ENCODE measurements at places on chromosomes 3 and 15.
A peak's percentile ranks its signal among the peaks of the same experiment; 100 is the strongest.

DNA sequence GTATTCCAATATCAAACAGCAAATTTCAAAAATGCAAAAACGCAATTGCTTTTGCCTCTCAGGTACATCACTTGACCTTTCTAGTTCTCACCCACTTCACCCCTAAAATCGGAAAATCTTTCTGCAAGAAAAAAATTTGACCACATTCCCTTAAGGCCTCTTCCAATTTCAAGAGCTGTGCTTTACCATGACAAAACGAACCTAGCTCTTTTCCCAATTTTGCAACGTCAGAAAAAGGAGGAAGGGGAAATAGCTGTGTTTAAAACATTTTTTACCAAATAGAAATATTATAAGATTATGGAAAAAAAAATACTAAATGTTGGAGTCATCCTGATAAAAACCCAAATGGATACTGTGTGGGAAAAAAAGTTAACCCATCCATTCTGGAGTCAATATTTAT lies 1.1 kb upstream of the NR2C2 start:
- peak; percentile 42 for DNase-seq

GRCh38 chr3:67661089-67661488 lies 6.7 kb upstream of the SUCLG2 start:
- no peak for DNase-seq

DNA sequence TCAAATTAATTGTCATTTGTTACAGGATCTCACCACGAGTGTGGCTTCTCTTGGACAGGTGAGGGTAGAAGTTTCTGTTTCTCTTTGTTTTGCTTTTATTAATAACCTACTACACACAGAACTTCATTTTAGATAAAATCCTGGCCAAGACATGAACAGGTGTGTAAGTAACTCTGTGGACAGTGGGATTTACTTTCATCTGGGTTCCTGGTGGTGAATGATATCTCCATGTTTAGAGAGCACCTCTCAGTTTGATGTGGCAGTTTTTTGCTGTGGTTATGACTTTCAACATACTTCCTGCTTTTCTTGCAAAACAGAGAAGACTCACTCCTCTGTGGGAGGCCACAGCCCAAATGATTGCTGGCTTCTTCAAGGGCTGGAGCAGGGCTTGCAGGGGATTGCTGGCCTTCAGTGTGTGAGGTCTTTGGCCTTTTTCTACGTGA lies 71.1 kb upstream of the XCR1 start:
- peak; percentile 89 for DNase-seq

DNA sequence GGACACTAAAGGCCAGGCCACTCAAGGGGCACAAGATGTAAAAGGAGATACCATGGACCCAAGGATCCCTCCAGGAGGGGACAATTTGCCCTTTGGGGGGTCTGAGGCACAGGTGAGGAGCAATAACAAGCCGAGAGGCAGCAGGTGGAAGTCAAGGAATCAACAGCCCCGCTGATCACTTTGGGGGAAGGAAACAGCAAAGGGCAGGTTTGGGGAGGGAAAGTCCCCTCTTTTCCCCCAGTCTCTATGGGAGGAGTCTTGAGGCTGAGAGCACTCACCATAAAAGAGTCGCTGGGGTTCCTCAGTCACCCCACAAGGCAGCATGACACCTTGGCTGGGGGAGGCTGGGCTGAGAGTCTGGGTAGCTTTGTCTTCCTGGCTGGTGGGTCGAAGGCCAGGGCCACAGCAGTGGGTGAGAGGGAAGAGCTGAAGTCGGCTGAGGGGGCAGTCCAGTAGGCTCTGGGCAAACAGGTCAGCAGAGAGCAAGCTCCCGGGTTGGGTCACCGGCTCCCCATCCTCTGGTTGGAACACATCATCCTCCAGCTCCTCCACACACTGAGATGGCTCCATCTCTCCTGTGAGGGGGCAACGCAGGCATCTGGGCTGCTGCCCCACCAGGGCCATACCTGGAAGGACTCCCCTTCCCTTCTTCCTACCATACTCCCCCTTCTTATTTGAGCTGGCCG lies 3.0 kb downstream of the BMF start:
- peak; percentile 68 for DNase-seq

DNA sequence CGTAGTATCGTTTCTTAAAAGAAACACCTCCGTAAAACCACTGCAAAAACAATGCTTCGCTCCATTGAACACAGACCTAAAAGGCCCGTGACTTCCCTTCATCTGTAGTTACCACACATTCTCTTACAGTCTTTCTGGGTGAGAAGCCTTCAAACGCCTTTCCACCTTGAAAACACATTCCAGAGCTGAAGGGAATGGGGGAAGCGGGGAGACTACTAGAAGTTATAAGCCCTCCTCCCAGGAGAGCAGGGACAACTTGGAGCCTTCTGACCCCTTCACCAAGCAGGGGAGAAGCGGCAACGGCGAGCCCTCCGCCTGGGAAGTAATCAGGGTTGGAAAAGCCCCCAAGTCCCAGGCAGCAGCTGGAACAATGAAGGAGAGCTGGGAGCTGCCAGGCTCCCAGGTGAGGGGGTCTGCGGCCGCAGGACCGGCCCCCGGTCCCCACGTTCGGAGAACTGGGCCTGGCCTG lies 461 bp downstream of the SECISBP2L start:
- peak; percentile 51 for DNase-seq

- no peak for DNase-seq
These were observed 687.9 kb downstream of the SQOR start for GRCh38 chr15:46322753-46323152.

- DNase-seq, result peak; percentile 79
These were observed at the start of gene SEMA3G for GRCh38 chr3:52444860-52445793. SEMA3G (minus strand) TSS chr3:52445103; CDS start chr3:52445027, 76 bp downstream.

GRCh38 chr3:15151166-15151565 lies 52.2 kb upstream of the RBSN start:
- DNase-seq, result no peak

DNA sequence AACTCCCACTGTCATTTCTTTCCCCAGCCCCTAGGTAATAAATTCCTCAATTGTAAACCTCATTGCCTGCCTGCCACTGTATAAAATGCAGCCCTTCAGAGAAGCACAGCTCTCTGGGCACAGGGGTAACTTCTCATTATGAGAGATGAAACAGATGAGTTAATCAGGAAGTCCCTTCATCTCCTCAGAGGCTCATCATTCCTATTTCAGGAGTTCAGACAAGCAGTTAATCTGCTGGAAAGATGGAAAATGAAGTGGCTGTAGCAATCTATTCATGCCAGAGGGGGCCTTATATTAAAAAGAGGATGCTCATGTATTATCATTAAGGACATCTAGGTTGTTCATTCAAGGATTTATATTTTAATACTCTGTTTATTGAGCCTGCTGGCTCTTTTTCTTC lies 519.5 kb upstream of the LMCD1 start:
- DNase-seq, result no peak

- DNase-seq, result no peak
These were observed 2.7 kb downstream of the CA12 start for GRCh38 chr15:63378946-63379345.

DNA sequence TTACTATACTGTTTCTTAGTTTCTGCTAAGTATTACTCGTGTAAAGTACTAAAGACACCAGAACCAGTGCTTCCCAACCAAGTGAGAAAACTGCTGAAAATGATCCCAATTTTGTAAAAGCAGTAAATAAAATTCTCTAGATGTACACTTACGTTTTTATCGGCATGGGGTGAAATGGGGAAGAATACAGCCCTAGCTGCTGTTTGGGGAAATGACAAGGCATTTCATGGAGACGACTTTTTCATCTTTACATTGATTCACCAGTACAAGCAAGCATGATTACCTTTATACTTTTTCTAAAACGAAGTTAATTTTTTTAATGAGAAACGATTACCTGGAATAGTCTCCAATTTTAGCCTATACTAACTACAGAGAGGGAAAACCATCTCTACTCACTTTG lies 1.4 kb downstream of the PSMD6 start:
- peak; percentile 12 for DNase-seq
